Hematopoietic multipotent progenitor cell treated with erythropoietin and hydrocortisone succinate and interleukin-3 and kit ligand, for 17 days (in vitro differentiated cells): ENCODE measurements at places on chromosomes 7 and 10.

- no peak for DNase-seq
These were observed 33.8 kb downstream of the NOLC1 start for GRCh38 chr10:102185811-102186527.

DNA sequence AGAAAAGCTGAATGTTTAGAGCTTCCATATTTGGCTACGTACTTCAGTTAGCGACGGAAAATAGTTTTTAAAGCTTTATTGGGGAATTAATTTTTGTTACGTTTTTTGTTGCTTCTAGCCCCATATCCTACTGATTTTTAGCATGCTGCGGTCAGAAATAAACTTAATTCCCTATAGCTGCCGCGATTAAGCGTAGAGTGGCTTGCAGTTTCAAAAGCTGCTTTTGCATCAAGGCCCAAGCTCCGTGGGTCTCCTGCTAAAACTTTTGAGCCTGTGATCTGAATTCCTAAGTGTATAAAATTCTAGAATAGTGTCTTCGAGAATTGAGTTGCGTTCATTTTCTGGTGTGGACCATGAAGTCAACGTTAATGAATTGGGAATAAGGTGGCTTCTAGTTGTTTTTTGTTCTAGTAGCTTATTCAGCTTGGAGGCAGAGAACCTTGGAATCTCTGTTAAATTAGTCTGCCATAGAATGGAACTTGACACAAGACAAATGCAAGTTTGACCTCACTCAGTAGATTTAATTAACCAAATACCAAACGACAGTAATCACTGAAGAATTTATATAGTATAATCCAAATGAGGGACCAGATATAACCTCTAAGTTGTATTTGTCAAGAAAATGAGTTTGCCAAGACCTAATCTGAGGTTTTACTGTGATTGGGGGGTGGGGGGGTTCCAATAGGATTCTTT is 977 bp downstream of the CALU start:
- DNase-seq, result no peak

GRCh38 chr7:79452032-79452494 is 1.4 kb downstream of the MAGI2 start:
- DNase-seq, result no peak

GRCh38 chr7:113128031-113128430 is 9.7 kb upstream of the SMIM30 start:
- DNase-seq, result no peak

GRCh38 chr10:51783941-51784340 is 84.5 kb upstream of the CSTF2T start:
- DNase-seq, result no peak

DNA sequence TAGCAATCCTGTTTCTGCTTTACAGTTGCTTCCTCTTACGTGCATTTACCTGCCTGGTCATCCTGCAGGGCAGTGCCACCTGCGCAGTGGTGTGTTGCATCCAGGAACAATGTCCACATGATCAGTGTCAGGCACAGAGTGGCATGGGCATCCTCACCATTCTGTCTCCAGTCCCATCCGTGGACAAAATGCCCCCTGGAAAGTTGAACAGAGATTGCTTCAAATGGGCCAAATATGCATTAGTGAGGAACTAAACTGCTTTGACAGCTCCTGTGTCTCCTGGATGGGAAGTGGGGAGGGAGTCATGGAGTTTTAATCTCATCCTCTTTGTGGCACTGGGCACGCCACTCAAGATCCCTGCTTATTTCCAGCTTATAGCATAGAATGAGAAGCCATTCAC is 151.8 kb downstream of the DPP6 start:
- DNase-seq, result no peak

DNA sequence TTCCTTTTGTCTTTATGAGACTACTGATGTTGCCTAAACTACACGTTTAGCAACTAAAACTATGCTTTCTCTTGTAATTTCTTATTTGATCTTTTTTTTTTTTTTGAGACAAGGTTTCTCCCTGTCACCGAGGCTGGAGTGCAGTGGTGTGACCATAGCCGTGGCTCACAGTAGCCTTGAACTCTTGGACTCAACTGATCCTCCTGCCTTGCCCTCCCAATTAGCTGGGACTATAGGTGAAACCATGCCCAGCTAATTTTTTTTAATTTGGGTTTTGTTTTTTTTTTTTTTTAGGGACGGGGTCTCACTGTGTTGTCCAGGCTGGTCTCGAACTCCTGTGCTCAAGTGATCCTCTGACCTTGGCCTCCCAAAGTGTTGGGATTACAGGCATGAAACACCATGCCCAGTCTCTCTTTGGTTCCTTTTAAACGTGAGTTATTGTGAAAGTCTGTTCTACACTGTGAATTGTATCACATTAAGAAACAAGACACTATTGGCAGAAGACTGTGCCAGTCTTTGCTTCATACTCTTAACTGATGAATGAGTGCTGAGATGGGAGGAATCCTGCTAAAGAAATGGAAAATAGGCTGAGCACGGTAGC is 6.4 kb downstream of the TMEM248 start:
- DNase-seq, result no peak

GRCh38 chr7:64997927-64998391 is 7.1 kb upstream of the ZNF117 start:
- no peak for DNase-seq

DNA sequence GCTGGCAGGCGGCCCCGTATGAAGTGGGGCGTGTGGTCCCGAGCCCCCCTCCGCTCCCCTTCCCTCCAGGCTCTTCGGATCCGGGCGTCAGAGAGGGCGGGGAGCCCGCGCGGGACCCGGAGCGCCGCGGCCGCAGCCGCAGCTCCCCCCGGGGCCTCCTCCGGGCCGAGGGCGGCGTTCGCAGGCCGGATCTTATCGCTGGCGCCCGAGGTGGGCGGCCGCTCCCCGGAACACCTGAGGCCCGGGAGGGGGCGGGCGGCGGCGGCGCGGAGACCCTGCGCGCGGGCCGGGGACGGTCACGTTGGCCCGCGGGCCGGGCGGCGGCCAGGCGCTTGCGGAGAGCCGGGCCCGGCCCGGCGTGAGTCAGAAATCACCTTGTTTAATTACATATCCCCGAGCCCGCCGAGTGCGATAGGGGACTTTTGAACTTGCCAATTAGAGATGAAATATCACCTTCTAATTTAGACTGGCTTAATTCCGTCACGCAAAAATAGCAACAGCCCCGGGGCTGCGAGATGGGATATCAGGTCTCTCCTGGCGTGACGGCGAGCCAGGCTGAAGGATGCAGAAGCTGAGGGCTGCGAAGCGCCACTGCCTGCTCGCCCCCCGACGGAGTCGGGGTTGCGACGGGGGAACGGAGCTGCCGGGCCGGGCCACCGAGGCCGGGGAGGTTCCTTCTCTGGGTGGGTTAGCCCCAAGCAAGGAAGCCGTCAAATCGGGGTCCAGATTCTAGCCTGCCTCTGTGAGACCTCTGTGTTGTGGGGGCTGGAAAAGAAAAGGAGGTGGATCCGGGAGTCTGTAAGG is 43.4 kb downstream of the LDB3 start:
- no peak for DNase-seq

DNA sequence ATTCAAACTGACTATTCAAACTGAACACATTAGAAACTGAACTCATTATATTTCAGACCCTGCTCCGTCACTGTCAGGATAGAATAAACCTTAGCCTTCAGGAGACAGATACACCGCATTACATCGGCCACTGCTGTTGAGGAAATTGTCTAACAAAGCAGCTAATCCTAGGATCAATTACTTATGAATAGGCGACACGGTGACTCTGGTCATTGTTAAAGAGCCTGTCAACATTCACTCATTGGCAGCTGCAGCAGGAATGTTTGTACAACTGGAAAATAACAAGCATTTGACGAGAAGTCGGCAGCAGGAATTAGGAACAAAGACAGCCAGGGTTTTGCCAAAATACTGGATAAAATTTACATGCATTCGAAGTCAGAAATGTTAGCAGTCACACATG is 112.0 kb upstream of the MKX start:
- DNase-seq, result no peak

GRCh38 chr7:50418526-50419290 is 31.4 kb downstream of the FIGNL1 start:
- DNase-seq, result no peak

GRCh38 chr7:100488333-100489095 is 4.8 kb downstream of the NYAP1 start:
- DNase-seq, result no peak

GRCh38 chr10:49169776-49170175 is 18.4 kb downstream of the TMEM273 start:
- DNase-seq, result no peak

DNA sequence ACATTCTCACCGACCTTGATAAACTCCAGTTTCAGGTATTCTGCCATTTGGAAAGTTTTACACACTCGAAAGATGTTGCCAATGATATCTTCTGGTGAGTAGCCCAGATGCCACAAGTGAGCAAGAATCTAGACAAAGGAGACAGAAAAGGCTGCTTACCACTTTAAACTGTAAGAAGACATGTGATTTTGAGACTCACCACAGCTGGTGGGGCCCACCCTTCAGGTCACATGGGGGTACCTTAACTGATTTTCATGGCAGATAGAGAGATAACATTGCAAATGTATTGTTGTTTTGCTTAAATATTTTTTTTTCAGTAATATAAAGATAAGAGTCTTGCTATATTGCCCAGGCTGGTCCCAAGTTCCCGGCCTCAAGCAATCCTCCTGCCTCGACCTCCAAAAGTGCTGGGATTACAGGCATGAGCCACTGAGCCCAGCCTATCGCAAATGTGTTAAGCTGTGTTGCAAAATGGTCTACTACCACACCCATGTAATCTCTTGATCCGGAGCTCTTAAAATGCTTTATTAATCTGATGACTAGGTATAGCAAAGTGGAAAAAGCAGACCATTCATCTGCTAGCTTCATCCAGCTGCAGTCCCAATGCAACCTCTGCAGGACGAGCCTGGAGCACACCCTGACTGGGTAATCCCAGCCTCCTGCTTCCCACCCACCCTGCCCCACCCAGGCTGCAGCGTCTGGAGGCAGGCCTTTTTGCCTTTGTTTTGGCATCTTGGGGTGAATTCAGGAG is 18.5 kb downstream of the RFC2 start:
- no peak for DNase-seq

DNA sequence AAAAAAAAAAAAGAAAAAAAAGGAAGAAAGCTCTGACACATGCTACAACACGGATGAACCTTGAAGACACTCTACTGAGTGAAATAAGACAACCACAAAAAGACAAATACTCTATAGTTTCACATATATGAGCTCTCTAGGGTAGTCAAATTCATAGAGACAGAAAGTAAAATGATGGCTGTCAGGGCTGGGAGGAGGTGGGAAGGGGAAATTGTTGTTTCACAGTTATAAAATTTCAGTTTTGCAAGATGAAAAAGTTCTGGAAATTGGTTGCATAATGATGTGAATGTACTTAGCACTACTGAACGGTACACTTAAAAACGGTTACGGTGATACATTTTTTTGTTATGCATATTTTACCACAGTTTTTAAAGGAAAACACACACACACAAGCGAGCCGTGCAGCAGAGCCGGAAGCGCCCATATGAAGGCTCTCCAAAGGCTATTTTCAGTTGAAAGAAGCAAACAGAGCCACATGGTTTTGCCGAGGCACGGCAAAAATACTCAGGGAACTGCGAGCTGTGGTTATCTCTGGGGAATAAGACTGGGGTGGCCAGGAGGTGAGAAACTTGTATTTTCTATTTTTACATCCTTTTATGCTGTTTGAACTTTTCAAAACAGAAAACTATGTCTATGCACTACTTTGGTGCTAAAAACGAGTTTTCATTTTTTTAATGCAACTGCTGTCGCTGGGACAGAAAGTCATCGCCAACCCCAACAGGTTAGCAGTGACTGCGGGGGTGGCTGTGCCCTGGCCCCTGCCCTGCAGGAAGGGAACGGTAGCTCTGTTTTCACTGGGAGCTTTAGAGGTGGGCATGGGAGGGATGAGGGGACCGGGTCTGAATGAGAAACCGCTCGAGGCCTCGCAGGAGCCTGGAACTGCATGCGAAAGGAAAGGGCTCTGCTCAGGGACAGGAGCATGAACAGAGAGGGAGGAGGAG is 132.9 kb downstream of the OAT start:
- DNase-seq, result no peak

- DNase-seq, result no peak
These were observed 357.4 kb downstream of the GLRX3 start for GRCh38 chr10:130493446-130494145.

DNA sequence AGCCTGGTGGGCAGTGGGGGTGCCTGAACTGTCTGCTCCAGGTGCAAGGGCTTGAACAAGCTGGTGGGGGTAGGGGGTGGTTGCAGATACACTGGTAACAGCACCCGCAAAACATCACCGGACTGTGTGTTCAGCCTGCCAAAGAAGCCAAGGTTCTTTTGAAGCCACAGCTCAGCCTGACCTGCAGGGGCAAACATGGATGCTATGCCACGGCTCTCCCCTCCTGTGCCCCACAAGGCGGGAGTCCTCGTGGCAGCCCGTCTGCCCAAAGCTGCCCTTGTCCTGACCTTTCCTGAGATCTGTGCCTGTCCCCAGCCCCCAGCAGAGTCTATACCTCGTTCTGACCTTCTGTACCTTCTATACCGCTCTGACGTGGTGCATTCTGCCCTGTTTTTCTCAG is 285.7 kb downstream of the GLRX3 start:
- DNase-seq, result no peak

- DNase-seq, result no peak
These were observed 309.3 kb downstream of the PAXIP1 start for GRCh38 chr7:154693661-154694060.

GRCh38 chr10:59814878-59815277 is 61.6 kb upstream of the MRLN start:
- DNase-seq, result no peak

DNA sequence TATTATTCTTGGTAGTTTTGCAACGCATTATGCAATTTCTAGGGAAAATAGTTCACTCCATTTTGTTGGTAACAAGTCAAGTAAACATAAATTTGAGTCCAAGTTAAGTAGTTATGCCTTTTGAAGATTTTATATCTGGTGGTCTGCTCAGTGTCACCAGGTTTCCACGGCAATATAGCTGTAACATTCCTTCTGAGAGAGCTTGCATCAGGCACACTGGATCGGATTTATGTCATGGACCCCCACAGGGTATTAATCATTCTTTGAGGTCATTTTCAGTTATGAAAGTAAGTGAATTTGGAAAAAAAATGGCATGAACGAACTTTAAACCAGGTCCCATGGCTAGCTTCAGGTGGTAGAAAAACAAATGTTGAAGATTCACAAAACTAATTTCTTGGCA is 136.3 kb downstream of the POLR1F start:
- no peak for DNase-seq

DNA sequence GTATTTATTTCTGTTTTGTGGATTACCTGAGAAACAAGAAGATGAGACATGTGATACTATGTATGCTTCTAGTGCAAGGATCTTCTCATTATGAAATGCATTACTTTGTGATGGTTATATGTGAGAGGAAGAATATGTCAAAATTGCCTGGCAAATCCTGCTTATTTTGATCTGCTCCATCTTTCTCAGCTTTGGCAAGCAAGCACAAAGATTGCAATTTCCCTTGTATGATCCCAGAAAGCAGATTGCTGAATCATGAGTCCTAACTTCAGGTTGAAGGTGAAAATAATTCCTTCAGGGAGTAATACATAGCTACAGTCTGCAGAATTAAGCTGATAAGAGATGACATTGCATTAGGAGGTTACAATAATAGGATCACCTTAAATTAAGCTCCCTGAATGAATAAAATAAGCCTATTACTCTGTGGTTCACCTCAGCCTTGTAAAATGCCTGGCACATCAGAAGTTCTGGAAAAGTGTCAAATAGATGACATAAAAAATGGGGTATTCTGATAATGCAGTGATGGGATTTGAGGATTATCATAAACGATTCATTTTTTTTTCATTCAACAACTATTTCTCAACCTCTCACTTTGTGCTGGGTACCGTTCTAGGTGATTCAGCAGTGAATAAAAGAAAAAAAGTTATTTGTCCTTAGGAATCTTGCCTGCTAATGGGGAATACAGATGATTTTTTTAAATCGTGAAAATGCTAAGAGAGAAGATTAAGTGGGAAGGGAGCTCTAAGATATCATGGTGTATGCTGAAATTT is 120.7 kb downstream of the CHN2 start:
- DNase-seq, result no peak
